A673 (cell line): ENCODE measurements at places on chromosomes 2 and 18.

GRCh38 chr2:173511942-173512341, 157.3 kb downstream of the CDCA7 start:
- DNase-seq, result no peak

GRCh38 chr2:964562-964961, 13.9 kb downstream of the SNTG2 start:
- DNase-seq, result no peak

DNA sequence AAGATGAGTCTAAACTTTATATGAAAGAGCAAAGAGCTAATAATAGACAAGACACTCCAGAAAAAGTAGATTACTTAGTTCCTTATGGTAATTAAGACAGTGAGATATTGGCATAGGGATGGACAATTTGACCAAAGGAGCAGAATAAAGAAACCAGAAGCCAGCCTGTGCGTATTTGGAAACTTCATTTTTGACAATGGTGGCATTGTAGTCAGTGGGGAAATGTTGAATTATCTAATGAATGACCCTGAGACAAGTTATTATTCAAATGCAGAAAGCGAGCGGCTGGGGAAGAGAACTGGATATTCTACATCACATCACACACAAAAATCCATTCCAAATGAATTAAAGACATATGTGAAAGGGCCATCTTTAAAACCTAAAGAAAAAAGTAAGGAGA, 144.3 kb downstream of the DTNB start:
- no peak for DNase-seq

DNA sequence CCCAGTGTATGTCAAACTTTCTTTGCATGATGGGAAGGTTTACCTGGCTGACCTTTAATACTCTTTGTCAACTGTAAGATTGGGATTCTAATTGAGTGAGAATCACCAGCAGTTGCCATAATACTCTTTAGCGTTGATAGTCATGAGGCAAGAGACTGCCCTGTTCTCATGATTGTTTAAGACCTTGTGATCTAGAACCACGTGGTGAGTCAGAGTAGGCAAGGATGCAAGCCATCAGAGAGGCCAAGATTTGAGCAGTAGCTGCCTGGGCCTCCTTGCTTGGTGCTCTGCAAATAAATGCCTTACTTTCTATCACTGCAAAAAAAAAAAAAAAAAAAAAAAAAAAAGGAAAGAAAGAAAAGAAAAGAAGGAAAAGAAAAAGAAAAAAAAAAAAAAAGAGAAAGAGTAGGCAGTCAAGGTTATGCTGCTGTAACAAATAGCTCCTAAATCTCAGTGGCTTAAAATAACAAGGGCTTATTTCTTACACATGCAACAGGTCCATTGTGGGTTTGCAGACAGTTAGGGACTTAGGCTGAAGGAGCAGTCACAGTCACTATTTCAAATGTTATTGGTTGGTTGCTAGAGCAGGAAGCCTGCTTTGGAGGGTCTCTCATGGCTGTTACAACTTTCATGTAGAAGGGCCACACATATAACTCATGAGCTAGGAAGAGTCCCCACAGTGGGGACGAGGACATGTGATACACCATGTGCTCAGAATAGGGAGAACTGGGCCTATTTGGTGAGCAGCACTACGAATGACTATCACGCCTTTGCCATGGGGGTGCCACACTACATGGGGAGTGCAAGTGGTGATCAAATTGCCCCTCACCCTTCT, 21.7 kb downstream of the IL1R2 start:
- no peak for DNase-seq

DNA sequence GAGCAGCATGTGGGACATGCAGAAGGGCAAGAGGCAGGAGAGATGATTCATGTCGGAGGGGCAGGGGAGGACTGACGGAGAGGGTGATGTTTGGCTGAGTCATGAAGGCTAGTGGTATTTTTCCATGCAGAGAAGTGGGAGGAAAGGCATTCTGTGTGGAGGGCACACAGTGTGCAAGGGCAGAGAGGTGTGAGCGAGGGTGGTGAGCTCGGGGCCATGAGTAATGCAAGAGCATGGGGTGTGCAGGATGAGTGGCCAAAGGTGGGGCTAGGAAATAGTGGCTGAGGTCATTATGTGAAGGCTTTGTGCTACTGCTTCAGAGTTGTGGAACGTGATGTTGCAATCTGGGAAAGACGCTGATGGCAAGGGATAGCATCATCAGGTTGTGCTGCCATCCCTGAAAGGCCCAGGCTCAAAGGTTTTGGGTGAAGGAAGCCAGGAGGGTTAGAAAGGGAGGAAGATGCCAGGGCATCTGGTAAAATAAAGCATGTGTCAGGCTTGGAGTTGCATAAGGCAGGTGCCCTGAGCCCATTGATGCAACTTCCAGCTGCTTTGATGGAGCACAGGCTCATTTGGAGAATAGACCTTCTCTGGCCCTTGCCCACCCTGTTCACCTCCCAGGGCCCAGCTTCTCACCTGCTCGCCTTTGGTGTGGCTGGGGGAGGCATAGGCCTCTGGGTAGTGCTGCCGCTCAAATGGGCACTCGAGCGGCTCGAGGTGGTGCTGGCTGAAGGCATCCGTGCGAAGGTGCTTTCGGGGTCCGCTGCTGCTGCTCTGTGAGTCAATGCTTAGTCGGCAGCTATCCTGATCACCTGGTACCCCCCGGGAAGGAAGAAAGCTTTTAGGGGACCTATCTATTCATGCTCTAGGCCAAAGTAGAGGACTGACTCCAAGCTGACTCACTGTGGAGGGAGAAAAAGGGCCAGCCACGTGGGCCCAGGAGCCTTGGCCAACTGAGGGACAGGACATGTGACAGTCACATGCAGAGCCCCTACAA, 37.5 kb downstream of the PAX8 start:
- peak; percentile 64 for DNase-seq

DNA sequence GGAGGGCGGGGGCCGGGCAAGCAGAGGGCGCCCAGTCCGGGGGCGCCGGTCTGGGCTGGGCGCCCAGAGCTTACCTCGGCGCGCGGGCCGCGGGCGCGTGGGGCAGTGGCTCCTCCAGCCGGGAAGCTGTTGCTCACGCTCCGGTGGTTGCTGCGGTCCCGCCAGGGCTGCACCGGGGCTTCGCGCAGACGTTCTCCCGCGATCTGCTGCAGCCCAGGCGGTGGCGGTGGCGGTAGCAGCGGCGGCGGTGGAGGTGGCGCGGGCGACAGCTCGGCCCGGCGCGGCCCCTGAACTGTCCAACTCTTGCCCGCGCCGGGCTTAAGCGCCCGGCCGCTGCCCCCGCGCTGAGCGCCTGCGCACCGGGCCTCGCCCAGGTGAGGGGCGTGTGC, 391 bp downstream of the ZNF385B start:
- no peak for DNase-seq

- no peak for DNase-seq
Measured at GRCh38 chr2:37786854-37787253, 115.4 kb upstream of the CDC42EP3 start.

DNA sequence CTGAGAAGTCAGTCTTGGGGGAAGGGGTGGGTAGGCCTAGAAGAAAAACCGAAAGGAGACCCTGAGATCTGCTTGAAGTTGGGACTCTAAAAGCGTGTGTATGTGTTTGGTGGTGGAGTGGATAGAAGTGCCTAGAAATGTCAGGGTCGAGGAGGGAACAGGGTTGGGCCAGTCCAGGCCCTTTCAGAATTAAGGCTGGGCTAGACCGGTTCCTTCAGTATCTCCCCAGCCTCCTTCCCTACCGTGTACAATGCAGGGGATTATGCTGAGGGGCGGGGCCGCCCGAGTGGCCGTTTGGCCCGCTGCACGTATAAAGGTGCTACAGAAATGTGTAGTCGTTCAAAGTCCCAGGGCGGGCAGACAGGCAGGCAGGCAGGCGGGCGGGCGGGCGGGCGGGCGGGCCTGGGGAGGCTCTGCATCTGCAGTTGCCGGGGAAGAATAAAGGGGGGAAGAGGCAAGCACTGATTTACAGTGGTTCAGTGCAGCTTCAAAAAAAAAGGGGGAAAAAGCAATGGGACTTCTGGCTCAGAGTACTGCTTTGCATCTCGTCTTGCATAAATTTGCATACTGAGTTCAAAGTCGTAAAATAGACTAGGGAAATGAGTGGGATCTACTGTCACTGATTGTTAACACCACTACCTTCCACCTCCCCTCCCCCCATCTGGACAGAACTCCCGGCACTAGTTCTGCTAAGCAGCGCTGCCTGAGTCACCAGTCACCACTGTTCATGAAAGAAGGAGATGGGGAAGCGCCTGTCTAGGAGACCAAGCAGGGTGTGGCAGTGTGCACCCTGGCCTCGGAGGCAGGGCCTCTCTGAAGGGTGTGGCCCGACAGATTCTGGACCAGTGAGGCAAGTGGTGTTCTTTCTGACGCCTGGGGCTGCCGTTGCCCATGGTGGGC, 3.6 kb downstream of the IGFBP2 start:
- peak; percentile 88 for DNase-seq

- DNase-seq, result no peak
Measured at GRCh38 chr2:48098539-48098938, 192.2 kb upstream of the FBXO11 start.

DNA sequence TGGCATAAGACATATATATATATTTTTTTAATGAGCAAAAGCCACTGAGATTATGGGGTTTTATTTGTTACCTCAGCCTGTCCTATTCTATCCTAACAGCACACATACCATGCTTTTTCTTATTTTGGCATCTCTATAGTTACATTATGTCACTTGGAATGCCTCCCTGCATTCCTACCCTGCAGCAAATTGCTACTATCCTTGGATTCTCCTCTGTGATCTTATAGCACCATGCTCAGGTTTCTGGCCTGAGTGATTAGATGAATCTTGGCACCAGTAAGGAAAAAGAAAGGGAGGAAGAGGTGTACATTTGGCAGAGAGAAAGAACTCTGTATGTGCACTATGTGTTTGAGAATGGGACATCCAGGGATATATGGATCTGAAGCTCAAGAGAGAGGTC, 86.3 kb upstream of the PELI1 start:
- no peak for DNase-seq

DNA sequence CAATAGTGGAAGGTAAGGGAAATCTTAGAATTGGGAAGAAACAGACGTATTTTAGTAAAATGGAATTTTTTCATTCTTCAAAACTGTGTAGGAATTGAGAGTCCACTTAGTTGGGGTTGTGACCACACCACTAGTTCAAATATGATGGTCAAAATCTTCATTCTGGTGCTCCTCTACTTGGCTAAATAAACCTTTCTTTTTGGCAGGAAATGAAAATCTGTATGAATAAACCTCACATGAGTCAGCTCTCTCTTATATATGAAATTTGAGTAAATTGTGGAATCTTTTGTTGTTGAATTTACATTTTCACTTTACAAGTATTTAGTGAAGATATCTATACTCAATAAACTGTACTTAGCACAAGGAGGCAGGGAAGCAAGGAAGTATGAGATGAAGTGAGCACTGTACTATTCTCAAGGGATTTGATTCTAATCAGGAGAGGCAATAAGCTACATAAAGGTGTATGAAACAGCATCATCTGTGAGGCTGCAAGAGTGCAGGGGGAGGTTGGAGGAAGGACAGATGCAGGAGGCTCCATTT, 20.5 kb downstream of the IL18R1 start:
- DNase-seq, result no peak

- DNase-seq, result no peak
Measured at GRCh38 chr2:240208631-240209211, 68.3 kb upstream of the OTOS start.

DNA sequence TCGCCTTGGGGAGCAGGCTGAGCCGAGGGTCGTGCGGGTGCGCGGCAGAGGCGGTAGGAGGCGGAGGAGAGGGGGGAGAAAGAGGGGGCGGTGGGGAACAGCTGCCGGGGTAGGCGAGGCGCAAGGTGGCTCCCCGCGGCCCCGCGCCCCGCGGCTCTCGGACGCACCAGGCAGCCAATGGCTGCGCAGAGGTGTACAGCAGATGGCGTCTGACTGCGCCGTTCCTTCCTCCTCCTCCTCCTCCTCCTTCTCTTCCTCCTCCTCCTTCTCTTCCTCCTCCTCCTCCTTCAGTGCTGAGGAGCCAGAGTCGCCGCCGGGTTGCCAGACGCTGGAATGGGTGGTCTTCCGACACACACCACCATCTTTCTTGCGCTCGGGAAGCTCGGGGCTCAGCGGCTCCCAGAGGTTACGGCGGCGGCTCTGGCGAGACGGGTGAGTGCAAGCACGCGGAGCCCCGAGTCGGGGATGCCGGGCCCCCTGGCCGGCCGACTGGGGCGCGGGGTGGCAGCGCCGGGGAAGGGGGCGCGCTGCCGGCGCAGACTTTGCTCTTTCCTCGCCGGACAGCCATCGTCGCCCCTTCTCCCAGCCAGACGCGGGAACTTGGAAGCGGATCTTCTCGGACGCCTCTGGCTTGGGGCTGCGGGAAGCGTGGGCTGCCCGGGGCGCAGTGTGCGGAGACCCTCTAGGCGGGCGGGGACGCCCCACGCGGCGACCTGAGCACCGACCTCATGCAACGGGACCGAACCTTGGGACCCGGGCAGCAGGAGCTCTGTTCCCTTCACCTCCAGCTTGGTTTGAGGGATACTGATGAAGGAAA, at the start of gene THSD7B:
TSS of gene THSD7B (plus strand) at position 290 of the 817 bp plus-strand sequence. CDS start 116,634 bp downstream, outside the sequence.
- DNase-seq, result no peak

GRCh38 chr2:121257480-121257840, 27.5 kb downstream of the TFCP2L1 start:
- no peak for DNase-seq

DNA sequence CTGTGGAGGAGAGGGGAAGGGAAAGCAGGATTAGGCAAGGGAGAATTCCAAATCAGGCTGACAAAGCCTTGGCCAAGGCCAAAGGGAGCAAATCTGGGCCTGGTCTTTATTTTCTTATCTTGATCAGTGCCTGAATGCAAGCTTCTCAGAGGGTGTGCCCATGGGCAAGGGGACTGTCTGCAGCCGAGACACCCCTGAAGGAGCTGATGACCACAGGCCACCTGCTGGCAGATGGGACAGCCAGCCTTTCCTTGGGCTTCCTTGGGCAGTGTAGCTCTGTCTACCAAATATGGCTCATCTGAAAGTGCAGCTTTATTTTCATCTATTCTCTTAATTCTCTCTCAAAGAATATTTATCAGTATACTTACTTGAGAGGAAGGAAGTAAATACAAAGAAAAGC, 117.0 kb downstream of the PKP4 start:
- no peak for DNase-seq

GRCh38 chr2:60079562-60079961, 473.9 kb downstream of the BCL11A start:
- no peak for DNase-seq
